CD4-positive, alpha-beta T cell treated with Interleukin-17A for 4 hours (primary cell): ENCODE measurements at places on chromosomes 1 and 21.

GRCh38 chr1:103496014-103496635 lies 29.4 kb upstream of the RNPC3 start:
- DNase-seq, result no peak

DNA sequence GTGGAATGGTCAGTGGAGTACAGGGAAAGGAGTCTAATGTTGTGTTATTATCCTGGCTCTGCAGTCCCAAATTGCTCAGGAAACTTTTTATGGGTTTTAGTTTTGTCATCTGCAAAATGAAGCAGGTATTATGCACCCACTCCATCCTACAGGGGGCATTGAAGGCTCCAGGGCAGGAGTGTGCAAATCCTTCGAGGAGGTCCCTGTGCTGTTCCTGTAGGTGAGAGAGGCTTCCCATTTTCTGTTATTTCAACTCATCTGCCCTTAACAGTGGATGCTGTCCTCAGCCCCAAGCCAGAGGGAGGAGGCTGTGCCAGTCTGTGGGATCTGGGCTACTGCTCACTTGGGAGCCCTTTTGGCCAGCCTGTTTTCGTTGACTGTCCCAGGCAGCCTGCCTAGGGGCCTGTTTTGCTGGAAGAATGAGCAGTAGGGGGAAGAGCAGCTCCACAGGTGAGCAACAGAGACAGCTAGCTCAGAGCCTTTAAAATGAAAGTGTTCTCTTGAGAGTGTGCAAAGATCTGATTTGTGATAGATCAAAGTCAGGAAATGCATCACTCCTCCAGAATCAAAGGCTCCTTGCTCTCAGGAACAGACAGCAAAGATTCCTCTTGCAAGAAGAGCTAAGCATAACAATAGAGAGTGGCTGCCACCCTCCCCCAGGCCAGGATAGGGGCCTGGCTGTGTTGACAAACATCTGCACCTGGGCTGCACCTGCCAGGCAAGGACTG lies 317.6 kb upstream of the PROX1 start:
- peak; percentile 58 for DNase-seq

DNA sequence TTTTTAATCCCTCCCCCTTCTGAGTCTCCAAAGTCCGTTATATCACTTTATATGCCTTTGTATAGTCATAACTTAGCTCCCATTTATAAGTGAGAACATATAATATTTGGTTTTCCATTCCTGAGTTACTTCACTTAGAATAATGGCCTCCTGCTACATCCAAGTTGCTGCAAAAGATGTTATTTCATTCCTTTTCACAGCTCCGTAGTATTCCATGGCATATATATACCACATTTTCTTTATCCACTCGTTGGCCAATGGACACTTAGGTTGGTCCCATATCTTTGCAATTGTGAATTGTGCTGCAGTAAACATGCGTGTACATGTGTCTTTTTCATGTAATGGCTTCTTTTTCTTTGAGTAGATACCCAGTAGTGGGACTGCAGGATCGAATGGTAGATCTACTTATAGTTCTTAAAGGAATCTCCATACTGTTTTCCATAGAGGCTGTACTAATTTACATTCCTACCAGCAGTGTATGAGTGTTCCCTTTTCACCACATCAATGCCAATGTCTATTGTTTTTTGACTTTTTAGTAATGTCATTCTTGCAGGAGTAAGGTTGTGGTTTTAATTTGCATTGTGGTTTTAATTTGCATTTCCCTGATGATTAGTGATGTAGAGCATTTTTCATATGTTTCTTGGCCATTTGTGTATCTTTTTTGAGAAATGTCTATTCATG lies 12.3 kb downstream of the MAN1C1 start:
- DNase-seq, result no peak

DNA sequence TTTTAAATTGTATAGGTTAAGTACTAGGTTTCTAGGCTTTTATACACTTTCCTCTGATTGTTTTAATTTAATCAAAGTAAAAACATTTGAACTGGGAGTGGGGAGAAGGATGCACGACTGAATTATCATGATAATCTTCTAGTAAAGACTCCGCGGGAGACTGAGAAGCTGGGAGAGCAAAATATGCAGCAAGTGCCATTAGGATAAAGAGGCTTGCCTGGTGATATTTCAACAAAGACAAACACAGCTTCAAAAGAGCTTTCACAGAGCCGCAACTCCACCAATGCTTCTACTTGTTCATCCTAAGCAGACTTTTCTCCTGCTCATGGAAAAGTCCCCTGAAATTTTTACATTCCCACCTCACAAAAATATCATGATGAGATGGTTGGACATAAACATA lies 239.0 kb upstream of the PTBP2 start:
- no peak for DNase-seq

GRCh38 chr1:100482167-100482566 lies 55.8 kb upstream of the GPR88 start:
- no peak for DNase-seq

GRCh38 chr1:116318897-116319296 lies 54.1 kb upstream of the ATP1A1 start:
- DNase-seq, result no peak
